ENCODE measurements at places on chromosomes 6 and 20.

GRCh38 chr20:46651091-46651962, at the start of gene SLC13A3:
Gene SLC13A3 (minus strand): TSS chr20:46651459. CDS start chr20:46651421, 38 bp downstream.
- DNase-seq: peak; percentile 11

DNA sequence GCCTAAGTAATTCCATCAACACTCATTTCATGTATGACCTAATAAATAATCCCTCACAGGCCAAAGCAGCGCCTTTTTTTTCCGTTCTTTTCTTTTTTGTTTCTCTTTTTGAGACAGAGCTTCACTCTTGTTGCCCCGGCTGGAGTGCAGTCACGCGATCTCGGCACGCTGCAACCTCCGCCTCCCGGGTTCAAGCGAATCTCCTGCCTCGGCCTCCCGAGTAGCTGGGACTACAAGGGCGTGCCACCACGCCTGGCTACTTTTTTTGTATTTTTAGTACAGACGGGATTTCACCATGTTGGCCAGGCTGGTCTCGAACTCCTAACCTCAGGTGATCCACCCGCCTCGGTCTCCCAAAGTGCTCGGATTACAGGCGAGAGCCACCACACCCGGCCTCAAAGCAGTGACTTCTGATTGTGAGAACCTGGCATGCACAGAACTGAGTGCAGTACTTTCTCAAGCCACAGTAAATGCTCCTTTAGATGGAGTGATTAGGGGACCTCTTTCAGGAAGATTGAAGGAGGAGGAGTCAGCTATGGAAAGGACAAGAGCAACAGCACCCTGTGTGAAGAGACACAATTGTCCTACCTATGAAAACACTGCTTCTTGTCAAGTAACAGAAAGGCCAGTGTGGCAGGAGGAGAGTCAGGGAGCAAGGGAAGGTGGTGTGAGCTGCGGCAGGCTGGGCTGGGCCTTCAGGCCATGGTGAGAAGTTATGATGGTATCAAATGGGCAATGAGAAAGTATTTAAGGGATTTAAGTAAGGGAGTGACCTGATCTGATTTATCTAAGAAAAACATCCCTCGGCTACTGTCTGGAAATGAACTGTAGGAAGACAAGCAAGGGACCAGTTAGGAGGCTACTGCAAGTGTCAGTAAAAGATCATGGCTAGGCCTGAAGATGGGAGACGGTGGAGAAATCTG, 1.7 kb upstream of the SCAF8 start:
- no peak for DNase-seq

DNA sequence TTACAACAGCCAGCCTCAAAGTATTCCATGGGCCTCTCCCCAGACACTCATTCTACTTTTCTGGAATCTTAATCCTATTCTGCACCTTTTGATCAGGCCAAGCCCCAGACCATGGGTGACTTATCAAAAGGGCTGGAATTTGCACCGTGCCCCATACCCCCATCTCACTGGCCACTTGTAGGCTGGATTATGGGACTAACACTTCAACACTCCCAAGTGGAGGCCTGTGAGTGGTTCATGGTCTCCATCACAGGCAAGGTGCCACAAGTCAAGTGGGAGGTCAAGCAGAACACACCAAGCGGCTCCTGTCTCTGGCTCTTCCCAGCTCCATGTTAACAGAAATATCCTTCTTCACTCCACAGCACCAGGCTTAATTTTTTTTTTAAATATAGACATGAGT, 212.3 kb upstream of the HEY2 start:
- DNase-seq: no peak

DNA sequence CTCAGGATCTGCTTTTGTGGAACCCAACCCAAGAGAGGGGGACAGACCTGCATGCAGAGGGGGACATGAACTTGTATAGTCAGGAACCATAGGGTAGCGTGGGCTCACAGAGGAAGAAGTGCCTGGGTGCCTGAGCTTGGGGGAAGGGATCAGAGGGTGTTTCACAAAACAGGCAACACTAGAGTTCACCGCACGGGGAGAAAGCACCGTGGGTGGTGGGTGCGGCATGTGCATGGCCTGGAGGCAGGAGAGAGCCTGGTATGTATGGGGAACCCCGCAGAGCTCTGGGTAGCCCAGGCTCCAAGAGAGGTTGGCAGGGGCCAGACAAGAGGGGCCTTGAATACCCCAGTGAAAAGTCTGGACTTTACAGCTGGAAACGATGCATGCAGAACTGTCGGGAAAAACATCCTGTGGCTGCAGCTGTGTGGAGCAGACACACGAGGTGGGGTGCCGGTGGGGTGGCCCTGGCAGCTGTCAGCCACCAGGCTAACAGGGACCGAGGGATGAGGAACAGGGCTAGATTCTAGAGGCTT, 6.7 kb upstream of the EMILIN3 start:
- no peak for DNase-seq

DNA sequence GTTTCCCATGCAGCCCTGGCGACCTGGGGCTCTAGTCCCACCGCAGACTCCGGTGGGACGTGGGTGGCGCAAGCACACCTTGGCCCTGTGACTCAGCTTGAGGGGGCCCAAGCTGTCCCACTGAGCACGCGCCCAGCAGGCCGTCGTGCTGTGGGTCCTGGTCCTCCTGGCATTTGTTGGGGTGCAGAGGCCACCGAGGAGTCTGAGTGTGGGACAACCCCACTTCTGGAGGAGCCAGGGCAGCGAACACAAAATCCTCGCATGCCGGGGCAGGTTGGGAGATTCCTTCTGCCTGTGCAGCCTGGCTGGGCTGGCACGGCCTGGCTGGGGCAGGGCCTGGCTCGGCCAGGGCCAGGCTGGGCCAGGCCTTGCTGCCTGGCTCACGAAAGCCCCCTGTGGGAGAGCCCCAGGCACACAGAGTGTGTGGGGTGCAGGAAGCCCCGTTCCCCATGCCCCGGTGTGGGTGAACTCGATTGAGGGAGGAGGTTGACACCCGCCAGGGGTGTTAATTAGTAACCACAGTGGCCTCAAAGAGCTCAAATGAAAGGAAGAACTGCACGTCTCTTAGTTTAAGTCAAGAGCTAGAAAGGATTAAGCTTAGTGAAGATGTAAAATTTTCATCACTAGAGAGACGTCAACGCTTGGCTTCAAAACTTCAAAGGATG, 1808.5 kb upstream of the DEFB115 start:
- DNase-seq: no peak

DNA sequence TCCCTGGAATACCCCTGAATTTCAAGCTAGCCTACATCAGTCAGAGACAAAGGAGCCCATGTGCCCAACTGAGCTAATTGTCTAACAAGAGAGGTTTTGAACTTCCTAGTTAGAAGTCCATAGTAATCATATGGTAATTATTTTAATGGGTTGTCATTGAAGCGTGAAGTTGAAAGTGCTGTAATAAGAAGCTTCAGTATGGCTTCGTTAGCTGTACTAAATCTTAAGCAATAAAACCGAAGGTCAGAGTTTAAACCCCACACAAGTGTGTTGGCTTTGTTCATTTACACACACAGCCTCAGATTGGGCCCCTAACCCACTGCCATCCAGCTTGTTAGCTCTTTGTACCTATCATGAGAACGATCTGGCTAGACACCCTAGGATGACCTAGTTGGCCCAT, 195.6 kb upstream of the RIN2 start:
- no peak for DNase-seq

- no peak for DNase-seq
Observed at GRCh38 chr6:169990095-169991030, 238.9 kb downstream of the ERMARD start.

DNA sequence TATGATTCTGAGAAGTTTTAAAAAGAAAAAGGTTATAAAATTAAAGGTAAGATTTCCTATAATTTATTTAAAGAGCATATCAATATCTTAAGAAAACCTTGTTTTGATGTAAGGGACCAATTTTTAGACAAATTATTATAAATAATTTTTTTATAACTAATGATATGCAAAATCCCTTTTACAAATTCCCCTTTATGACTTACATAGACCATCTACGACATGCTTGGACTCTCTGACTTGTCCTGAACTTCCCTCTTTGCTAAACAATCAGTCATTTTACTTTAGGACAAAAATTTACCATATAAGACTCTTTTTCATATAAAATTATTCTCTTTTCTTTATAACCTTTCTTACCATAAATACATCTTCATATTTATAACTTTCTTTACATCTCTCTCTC, 15.3 kb upstream of the ANGPT4 start:
- peak; percentile 11 for DNase-seq

GRCh38 chr6:166313255-166314070, 5.3 kb upstream of the PRR18 start:
- peak; percentile 63 for DNase-seq

- DNase-seq: no peak
Observed at GRCh38 chr6:53133961-53134360, 14.7 kb downstream of the GCM1 start.

GRCh38 chr20:3156811-3157619, 2.6 kb downstream of the FASTKD5 start:
- DNase-seq: no peak

DNA sequence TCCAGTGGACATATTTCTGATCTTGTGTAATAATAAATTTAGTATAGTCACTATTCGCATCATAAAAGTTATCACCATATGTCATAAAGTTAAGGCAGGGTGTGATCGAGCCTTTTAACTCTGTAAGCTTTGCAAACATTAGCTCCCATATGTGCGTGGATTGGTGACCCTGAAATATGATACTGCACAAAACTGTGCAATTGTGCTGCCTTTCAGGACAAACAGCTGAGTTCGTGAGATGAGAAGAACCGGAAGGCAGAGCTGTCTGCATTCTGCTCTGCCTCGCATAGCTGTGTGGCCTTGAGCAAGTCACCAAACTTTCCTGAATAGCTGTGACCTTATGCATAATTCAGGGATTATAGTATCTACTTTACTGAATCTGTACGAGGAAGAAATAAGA, 3.2 kb upstream of the PLEKHG1 start:
- DNase-seq: no peak

DNA sequence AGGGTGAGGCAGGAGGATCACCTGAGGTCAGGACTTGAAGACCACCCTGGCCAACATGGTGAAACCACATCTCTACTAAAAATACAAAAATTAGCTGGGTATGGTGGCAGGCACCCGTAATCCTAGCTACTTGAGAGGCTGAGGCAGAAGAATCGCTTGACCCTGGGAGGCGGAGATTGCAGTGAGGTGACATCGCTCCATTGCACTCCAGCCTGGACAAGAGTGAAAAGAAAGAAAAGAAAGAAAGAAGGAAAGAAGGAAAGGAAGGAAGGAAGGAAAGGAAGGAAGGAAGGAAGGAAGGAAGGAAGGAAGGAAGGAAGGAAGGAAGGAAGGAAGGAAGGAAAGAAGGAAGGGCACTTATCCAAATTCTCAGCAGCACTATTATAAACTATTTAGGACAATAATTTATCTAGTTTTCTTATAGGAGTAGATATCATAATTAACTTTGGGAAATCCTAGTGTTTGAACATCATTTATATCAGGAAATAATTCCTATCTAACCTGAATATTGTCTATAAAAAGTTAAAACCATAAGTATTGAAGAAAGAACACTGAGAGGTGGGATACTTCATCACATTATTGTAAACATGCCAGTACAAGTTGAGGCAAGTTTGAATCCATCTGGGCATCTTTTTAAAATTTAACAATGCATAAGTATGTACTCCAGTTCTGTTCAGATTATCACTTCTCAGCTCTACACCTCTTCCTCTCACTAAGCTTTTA, 305.5 kb downstream of the SLC35F1 start:
- no peak for DNase-seq

- no peak for DNase-seq
Observed at GRCh38 chr6:140385679-140386078, 1011.2 kb upstream of the CITED2 start.

GRCh38 chr20:7540923-7541322, 399.3 kb downstream of the HAO1 start:
- no peak for DNase-seq

- DNase-seq: peak; percentile 93
Observed at GRCh38 chr6:129490521-129491255, 219.3 kb downstream of the ARHGAP18 start.

- no peak for DNase-seq
Observed at GRCh38 chr6:91075244-91075976, 488.5 kb upstream of the MAP3K7 start.

GRCh38 chr6:125074120-125074519, 79.5 kb upstream of the TPD52L1 start:
- DNase-seq: no peak

GRCh38 chr6:33078442-33078841, 2.7 kb downstream of the HLA-DPB1 start:
- DNase-seq: no peak

DNA sequence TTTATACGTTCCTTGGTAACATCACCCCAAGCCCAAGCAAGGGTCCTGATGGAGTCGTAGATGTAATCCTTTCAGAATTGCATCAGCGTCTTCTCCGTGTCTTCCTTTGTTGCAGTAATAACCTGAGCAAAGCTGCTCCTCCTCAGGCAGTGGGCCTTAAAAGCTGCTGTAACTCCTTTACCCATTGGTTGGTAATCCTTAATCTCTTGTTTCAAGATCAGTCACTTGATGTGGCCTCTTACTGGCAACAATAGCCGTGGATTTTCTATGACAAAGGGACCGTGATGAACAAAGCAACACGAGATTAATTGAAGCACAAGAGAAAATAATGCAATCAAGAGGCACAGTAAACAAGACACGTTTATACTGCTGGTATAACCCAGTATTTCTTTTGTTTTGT, 44.6 kb downstream of the ALDH5A1 start:
- no peak for DNase-seq

DNA sequence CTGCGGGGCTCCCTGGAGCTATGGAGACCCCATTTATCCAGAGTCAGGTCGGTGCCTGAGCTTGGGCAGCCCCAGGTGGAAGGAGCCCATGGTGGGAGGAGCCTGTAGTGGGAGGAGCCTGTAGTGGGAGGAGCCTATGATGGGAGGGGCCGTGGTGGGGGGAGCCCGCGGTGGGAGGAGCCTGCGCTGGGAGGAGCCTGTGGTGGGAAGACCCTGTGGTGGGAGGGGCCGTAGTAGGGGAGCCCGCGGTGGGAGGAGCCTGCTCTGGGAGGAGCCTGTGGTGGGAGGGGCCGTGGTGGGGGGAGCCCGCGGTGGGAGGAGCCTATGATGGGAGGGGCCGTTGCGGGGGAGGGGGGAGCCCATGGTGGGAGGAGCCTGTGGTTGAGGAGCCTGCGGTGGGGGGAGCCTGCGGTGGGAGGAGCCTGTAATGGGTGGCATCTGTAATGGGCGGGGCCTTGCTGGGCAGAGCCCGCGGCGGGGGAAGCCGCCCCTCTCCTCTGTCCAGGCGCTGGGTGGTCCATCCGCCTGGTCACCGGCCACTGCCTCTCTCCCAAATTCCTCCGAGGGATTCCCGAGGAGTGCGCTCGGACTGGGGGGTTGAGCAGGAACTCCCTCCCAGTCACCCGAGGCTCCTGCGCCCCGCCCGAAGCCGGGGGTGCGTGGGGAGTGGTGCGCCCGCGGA, 567 bp upstream of the FNDC11 start:
- peak; percentile 77 for DNase-seq

- DNase-seq: no peak
Observed at GRCh38 chr20:32536851-32537656, 48.1 kb downstream of the NOL4L start.

- no peak for DNase-seq
Observed at GRCh38 chr20:62766071-62766450, 30.2 kb upstream of the MRGBP start.

- peak; percentile 94 for DNase-seq
Observed at GRCh38 chr6:30154709-30155519, 6.1 kb downstream of the TRIM10 start.
